ENCODE measurements at places on chromosomes 2 and 18.

- peak; percentile 88 for DNase-seq
These were observed 140.5 kb downstream of the TPO start for GRCh38 chr2:1553671-1554295.

DNA sequence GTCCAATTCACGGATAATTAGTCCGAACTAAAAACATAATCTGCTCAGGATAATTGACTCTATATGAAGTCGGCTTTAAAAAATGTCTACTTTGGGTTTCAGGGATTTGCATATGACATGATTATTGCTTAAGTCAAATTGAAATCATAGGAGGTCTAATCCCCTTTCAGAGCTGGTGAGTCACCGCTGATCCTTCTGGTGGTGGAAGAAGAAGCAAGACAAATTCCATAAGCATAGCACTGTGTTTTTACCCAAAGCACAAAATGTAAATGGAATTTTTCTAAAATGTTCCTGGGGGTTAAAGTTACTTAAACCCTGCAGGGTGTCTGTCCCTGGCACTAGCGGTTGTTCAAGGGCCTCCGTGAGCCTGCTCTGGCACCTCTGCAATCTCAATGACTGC lies 460.2 kb downstream of the LRATD1 start:
- peak; percentile 64 for DNase-seq

DNA sequence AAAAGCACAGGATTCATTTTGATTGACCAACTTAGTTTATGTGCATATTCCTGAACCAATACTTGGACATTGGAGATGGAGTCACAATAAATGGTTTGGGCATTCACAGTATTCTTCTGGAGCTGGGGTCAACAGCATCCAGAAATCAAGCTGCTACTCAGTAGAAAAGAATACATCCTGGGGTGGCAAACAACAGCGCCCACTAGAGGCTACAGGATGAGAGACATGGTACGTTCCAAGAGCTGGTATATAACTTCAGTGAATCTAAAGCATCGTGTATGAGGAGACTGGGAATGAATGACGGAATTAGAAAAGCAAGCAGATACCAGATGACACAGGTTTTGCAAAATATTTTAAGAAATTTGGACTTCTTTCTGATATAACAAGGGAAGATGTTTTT lies 142.9 kb upstream of the FIGN start:
- DNase-seq = peak; percentile 9

- peak; percentile 64 for DNase-seq
These were observed 102.3 kb downstream of the SPTBN1 start for GRCh38 chr2:54558188-54559005.

DNA sequence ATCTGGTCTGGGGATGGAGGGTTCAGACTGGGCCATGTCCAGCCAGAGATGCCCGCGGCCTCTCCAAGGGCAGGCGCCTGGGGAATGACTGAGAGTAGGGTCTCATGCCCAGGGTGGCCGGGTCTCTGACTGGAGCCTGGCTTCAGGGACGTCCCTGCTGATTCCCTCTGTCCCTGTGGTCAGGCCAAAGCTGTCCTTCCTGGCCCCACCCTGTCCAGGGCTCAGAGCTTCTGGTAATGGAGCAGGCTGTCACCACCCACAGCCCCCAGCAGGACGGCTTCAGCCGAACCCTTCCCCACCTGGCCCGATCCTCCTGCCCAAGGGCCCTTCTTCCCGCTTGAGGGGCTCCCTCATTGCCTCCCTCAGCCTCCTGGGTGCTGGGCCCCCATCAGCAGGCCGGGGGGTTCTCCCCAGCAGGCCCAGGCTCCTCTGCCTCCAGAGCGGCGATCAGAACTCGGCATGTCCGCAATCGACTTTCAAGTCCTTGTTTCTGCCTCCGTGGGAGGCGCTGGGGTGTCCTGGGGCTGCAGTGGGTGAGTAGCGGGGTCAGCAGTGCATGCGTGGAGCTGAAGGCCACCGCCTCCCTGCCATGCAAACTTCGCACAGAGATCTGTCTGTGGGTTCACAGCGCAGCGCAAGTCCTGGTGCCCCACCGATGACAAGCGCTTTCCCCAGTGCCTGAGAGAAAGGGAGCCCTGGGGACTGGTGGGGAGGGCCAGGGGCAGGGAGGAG lies 18.3 kb downstream of the RAMP1 start:
- no peak for DNase-seq

DNA sequence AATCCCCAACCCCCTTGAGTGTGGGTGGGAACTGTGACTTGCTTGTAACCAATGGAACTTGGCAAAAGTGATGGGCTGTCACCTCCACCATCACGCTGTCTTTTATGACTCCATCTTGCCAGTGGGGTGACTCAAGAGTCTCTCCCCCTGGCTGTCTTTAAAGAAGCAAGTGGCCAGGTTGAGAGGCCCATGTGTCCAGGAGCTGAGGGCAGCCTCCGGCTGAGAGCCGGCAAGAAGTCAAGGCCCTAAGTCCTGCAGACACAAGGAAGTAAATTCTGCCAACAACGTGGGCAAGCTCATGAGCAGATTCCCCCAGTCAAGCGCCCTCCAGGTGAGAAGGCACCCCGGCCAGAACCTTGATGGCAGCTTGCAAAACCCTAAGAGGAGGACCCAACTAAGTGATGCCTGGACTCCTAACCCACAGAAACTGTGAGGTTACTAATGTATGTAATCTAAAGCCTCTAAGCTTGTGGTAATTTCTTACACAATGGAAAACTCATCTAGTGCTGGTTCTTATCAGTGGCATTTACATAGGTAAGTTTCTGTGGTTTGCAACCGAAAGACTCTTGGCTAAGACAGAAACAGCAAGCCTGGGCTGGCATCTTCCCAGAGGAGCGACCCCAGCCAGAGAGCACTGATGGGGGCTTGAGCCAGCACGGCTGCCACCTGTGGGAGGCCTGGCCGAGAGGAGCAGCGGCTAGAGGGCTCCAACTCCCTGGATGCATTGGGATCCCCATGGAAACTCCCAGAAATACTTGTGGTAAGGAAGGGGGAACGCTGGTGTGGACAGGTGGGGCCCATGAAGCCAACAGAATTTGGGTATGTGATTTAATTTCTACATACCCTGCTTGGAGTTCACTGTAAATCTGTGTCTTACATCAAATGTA lies 49.3 kb downstream of the CIB4 start:
- DNase-seq = no peak

DNA sequence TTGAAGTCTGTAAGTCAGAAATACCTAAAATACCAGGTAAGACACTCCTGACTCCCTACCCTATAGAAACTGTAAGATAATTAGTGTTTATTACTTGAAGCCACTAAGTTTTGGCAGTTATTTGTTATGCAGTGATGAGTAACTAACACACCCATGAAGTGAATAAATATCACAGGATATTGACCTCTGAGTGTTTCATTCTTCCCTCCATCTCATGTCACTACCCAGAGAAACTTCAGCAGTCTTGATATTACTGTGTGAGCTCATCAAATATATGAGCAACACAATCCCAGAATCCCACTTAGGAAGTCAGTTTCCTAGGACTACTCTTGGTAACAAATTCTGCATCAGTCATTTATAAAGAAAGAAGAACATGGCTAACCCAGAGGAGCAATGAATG lies 529.7 kb downstream of the FBXO15 start:
- DNase-seq = no peak

DNA sequence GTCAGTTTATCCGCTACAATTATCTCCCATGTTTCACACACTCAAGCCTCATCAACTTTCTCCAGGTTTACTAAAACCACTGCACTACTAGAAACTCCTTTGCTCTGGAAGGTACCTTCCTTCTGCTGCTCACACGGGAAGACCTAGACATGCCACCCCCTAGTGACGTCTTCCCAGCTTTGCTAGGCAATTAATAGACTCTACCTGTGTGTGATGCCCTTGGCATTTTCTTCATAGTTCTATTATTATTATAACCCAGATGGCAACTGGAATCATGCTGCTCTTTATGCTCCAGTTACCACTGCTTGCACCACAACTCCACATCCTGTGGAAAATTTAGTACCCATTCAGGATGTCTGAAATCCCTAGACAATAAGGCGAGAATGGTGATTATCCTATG lies 42.4 kb downstream of the CACNB4 start:
- DNase-seq = no peak

DNA sequence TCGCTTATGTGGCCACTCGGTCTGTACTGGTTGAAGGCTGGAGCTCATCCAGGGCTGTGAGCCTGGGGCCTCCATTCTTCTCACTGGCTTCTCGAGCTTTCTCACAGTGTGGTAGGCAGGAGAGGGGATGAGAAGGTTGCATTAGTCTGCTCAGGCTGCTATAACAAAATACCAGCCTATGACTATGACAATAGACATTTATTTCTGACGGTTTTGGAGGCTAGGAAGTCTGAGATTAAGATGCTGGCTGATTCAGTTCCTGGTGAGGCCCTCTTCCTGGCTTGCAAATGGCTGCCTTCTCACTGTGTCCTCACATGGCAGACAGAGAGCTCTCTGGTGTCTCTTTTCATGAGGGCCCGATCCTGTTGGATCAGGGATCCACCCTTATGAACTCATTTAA lies 6.2 kb upstream of the STK25 start:
- peak; percentile 12 for DNase-seq

GRCh38 chr2:98586551-98587140 lies 21.7 kb downstream of the COA5 start:
- no peak for DNase-seq

GRCh38 chr2:120180066-120180465 lies 43.1 kb downstream of the TMEM185B start:
- DNase-seq = no peak

DNA sequence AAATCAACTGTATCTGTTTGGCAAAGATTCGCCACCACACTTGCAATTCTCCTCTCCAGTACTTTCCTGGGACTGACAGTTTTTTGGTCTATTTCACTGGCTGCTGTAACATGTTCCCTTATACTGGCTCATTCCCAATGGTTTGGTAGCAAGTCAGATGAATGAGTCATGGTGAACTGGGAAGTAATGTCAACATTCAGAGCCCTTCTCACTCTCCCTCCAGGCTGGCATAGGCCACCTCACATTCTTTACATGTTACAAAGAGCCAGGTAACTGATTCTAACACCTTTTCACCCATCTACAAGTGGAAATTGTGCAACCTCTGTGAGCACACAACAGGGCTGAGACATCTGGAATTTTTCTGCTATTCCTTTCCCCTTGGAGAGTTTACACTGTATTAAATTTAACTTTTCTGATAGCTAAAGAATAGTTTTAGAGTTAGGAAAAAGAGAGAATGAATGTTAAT lies 111.3 kb upstream of the TLK1 start:
- peak; percentile 93 for DNase-seq

GRCh38 chr2:72562451-72563153 lies 263.2 kb downstream of the EXOC6B start:
- peak; percentile 37 for DNase-seq

- DNase-seq = peak; percentile 68
These were observed 54.8 kb upstream of the CREB1 start for GRCh38 chr2:207474863-207475485.

DNA sequence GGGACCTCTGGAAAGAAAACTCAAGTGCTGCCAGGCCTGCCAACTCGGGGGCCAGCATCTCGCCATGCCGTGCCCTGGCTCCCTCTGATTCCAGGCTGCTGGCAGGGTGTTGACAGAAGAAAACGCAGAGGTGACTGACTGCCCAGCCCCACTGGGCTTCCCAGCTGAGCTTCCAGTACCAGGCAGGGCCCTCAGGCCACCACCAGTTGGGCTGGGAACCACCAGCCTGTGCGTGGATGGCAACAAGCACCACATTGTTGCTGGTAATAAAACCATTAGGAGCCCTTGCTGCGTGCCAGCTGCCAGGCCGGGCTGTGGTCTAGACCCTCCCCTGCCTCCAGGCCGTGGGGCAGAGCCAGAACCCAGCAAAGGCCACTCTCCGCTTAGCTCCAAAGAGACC lies 9.2 kb downstream of the DNMT3A start:
- no peak for DNase-seq

- no peak for DNase-seq
These were observed 420.3 kb downstream of the LRRTM4 start for GRCh38 chr2:77101796-77102452.

- DNase-seq = peak; percentile 80
These were observed 76.1 kb upstream of the PMAIP1 start for GRCh38 chr18:59823596-59824195.

GRCh38 chr18:44903327-44903726 lies 222.6 kb downstream of the SETBP1 start:
- no peak for DNase-seq

- DNase-seq = no peak
These were observed 62.6 kb downstream of the ANKRD44 start for GRCh38 chr2:197248001-197248401.

DNA sequence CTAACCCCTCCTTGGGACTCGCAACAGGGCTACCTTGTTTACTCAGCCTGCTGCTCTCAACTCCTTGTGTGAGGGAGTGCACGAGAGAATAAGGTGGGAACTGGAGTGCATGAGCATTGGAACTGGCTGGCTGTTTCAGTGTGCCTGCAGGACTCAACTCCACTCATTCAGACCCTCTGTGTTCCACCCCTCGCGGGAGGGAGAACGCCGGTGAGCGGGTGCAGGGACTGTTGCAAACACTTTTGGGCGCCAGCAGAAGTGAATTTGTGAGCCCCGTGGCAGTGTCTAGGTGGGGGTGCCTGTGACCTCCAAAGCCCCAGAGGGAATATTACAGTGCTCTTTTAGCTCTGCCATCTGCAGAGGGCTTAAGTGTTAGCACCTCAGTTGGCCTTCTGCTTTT lies 1978.3 kb upstream of the PIK3C3 start:
- no peak for DNase-seq

DNA sequence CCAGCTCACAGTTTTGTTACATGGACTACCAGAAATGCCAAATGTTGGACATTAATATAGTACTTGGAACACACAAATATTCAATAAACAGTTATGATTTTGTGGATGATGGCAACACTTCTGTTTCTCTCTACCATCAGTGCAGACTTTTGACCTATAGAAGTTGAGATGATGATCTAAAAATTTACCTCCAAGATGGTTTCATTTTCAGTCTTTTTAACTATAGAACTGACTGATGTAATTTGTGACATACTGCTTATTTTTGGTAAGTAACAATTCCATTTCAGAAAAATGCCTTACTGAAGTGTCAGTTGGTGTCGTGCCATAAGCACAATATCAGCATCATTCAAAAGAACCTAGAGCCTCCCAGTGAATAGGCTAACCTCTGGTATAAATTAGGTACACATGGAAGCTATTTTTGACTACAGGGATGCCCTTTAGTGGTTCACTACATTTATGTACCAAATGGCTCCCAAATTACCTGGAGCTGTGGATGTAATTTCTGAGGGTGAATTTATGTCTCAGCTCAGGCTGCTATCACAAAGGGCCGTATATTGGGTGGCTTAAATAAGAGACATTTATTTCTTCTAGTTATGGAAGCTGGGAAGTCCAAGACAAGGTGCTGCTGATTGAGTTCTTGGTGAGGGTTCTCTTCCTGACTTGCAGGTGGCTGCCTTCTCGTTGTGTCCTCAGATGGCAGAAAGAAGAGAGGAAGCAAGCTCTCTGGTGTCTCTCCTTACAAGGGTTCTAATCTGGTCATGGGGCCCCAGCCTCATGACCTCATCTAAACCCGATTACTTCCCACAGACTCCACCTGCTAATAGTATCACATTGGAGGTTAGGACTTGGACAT lies 66.5 kb downstream of the ALPK2 start:
- peak; percentile 28 for DNase-seq

GRCh38 chr18:65057439-65058083 lies 693.3 kb upstream of the CDH7 start:
- no peak for DNase-seq

- DNase-seq = no peak
These were observed 118.1 kb upstream of the ARL5A start for GRCh38 chr2:151946250-151946884.

- no peak for DNase-seq
These were observed 38.8 kb downstream of the EPHA4 start for GRCh38 chr2:221533299-221533698.

Data from IMR-90 (cell line).